ENCODE measurements at places on chromosomes 1 and 21. TPM values are rescaled to one million over a fixed set of nuclear protein-coding genes. Genes with fewer than 3 reads are reported as not detected.

DNA sequence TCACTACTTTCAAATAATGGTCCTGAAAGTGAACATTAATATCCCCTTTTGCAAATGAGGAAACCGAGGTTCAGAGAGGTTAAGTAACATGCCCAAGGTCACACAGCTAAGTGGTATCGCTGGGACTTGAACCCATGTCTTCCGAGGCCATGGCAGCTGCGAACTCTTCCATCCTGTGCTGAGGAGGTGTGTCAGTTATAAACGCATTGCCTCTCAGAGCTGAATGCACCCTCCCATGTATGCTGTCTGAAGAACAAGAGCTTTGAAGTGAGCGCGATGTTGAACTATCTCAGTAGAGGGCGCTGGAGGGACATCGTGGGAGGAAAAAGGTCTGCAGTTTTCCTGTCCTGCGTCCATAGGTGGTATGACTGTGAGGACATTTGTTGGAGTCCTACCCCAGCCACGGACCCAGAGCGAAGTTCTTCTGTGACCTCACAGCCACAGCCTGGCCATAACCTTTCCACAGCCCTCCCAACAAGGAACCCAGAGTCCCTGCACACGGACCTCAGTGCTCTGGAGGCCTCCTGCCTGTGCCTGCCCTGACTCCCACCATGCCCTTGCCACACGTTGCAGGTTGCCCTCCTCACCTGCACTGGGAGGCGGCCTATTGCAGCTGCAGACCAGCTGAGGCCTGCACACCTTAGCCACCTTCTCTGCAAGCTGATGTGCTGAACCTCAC is 7.5 kb downstream of the MYOC start:
- H3K27me3 ChIP-seq: peaks cover 6% of the 10 kb centered on the region
- no peak overlapping the region for H3K27ac ChIP-seq
- H3K36me3 ChIP-seq: no peaks in the 10 kb centered on the region
- no peak overlapping the region for H3K4me3 ChIP-seq

DNA sequence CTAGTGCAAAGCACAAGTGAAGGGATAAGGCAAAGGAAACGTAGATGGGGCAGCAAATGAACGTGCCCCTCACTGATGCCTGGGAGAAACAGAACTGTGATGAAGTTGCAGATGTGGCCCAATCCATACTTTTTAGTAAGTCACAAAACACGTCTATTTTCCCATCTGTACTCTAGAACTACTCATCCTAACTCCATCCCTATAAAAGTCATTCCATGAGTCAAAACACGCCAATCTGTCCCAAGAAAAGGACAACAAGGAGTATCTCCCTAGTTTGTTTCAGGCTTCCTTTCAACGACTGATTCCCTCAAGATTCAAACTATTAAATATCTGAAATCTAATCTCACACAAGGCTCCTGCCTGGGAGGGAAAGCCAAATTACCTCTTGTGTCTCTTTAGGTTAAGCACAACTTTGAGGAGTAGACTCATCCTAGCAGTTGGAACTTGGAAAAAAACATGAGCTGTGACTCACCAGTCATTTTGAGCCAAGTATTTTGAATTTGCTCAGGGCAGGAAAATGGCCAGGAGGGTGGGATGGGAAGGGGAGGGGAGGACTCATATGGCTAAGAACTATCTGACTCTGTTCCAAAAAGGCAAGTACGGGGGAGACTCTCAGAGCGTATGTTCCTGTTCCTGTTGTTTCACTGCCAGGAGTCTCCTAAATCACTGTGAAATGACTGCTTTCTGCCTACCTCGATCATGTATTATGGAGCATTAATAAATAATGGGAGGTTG is 214.5 kb upstream of the CAMK1G start:
- H3K36me3 ChIP-seq: no peaks in the 10 kb centered on the region
- DNase-seq: no peak
- peaks cover 5% of the 10 kb centered on the region for H3K27me3 ChIP-seq
- H3K27ac ChIP-seq: no peak overlapping the region
- no peak overlapping the region for H3K4me3 ChIP-seq

- H3K36me3 ChIP-seq: no peaks in the 10 kb centered on the region
- no peak overlapping the region for H3K4me3 ChIP-seq
- no peak overlapping the region for H3K27ac ChIP-seq
- no peaks in the 10 kb centered on the region for H3K4me1 ChIP-seq
- no peaks in the 10 kb centered on the region for H3K27me3 ChIP-seq
Observed at GRCh38 chr1:219041141-219041540, 132.5 kb upstream of the LYPLAL1 start.

DNA sequence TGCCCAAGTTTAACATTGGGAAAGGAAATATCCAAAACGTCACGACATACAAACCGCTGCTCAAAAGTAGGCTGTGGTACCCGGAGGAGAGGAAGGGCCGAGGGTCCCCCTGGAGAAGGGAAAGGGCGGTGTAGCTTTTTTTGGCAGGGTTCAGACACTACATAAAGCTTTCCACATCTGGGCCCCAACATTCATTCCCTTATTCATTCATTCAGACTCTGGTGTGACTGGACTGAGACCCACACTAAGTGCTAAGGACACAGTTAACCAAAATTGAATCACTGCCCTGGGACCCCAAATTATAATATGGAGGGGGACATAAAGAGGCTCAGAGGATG is 10.3 kb upstream of the COL8A2 start:
- H3K36me3 ChIP-seq: peaks cover 3% of the 10 kb centered on the region
- DNase-seq: no peak
- no peak overlapping the region for H3K27ac ChIP-seq
- no peak overlapping the region for H3K4me3 ChIP-seq
- peaks cover 6% of the 10 kb centered on the region for H3K4me1 ChIP-seq

GRCh38 chr21:35007348-35007747 is 41.8 kb downstream of the RUNX1 start:
- H3K36me3 ChIP-seq: peaks cover 13% of the 10 kb centered on the region
- no peak for DNase-seq
- no peaks in the 10 kb centered on the region for H3K27me3 ChIP-seq
- no peak overlapping the region for H3K27ac ChIP-seq

GRCh38 chr1:155010211-155010918 is 7.8 kb downstream of the ZBTB7B start:
- DNase-seq: no peak
- peaks cover 3% of the 10 kb centered on the region for H3K36me3 ChIP-seq
- H3K27ac ChIP-seq: peak overlapping the region; percentile 36
- H3K27me3 ChIP-seq: no peaks in the 10 kb centered on the region
- H3K4me3 ChIP-seq: peak overlapping the region; percentile 25
- H3K4me1 ChIP-seq: peaks cover 65% of the 10 kb centered on the region

DNA sequence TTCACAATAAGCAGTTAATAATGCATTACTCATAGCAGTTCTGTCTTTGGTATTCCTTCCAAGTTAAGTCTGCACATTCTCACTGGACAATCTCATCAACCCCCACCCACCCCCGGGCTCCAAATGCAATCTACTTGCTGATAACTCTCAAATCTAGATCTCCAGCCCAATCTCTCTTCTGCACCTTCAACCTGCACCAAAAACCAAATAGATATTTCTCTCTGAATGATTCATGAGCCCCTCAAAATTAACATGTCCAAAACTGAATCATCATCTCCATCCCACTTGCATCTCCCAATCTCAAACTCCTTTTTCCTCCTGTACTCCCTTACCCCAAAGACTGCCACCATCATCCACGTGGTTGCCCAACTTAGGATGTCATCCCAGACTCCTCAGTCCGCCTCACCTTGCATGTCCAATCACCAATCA is 2.7 kb downstream of the DOCK7 start:
- no peaks in the 10 kb centered on the region for H3K27me3 ChIP-seq
- peaks cover 22% of the 10 kb centered on the region for H3K4me1 ChIP-seq
- H3K4me3 ChIP-seq: no peak overlapping the region
- no peaks in the 10 kb centered on the region for H3K36me3 ChIP-seq
- no peak for DNase-seq

- H3K4me3 ChIP-seq: no peak overlapping the region
- H3K4me1 ChIP-seq: no peaks in the 10 kb centered on the region
- no peaks in the 10 kb centered on the region for H3K36me3 ChIP-seq
- no peaks in the 10 kb centered on the region for H3K27me3 ChIP-seq
- no peak overlapping the region for H3K27ac ChIP-seq
Observed at GRCh38 chr1:114033961-114034360, 54.7 kb downstream of the OLFML3 start.

GRCh38 chr1:206565995-206566394 is 46.3 kb downstream of the EIF2D start:
- H3K4me3 ChIP-seq: peak overlapping the region; percentile 82
- H3K4me1 ChIP-seq: peaks cover 95% of the 10 kb centered on the region
- peak overlapping the region; percentile 99 for H3K27ac ChIP-seq
- peaks cover 90% of the 10 kb centered on the region for H3K36me3 ChIP-seq
- H3K27me3 ChIP-seq: peaks cover 3% of the 10 kb centered on the region

DNA sequence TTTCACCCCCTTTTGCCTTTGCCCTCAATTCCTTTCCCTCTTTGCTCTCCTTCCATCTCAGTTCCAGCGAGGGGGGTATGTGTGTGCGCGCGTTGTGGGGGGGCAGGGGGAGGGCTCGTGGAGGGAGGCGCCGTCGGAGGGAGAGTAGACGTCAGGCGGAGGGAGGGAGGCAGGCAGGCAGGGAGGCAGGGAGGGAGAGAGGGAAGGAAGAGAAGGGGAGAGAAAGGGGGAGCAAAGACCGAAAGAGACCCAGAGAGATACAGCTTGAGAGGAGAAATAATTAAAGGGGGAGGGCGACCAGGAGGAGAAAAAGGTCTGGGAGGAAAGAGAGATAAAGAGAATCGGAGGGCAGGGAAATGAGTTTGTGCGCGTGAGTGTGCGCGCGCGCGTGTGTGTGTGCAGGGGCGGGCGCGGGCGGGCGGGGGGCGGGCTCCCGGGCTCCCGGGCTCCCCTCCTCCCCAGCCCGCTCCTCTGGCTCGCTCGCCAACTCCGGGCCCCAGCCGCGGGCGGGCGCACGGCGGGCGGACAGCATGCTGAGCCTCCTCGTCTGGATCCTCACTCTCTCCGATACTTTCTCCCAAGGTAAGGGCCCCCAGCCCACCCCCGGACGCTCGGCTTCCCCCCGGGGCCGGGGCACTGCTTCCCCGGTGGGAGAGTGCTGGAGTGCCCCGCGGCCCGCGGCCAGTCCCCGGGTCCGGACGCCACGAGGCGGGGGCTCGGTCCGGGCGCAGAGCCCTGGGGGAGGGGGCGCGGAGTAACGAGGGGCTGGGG is at the start of gene KIRREL1:
Gene KIRREL1 (plus strand): TSS at position 499 of the 771 bp plus-strand sequence. CDS start 32 bp downstream, at position 531.
- H3K27me3 ChIP-seq: peaks cover 51% of the 10 kb centered on the region
- H3K4me1 ChIP-seq: peaks cover 6% of the 10 kb centered on the region
- peak within 1 kb of the TSS; percentile 69 for H3K4me3 ChIP-seq
- no peak within 1 kb of the TSS for H3K27ac ChIP-seq
- DNase-seq: peak; percentile 8
- peaks cover 1% of the 10 kb centered on the region for H3K36me3 ChIP-seq

GRCh38 chr1:218735436-218736032 is 390.4 kb downstream of the TGFB2 start:
- H3K27ac ChIP-seq: no peak overlapping the region
- H3K27me3 ChIP-seq: no peaks in the 10 kb centered on the region
- no peak for DNase-seq
- H3K36me3 ChIP-seq: no peaks in the 10 kb centered on the region

- peaks cover 3% of the 10 kb centered on the region for H3K36me3 ChIP-seq
- H3K27ac ChIP-seq: peak overlapping the region; percentile 50
- H3K27me3 ChIP-seq: no peaks in the 10 kb centered on the region
- no peak for DNase-seq
- H3K4me3 ChIP-seq: no peak overlapping the region
- peaks cover 83% of the 10 kb centered on the region for H3K4me1 ChIP-seq
Observed at GRCh38 chr1:109501644-109502363, 7.7 kb downstream of the AMIGO1 start.

- DNase-seq: no peak
- no peak overlapping the region for H3K27ac ChIP-seq
- H3K27me3 ChIP-seq: peaks cover 30% of the 10 kb centered on the region
- H3K36me3 ChIP-seq: no peaks in the 10 kb centered on the region
Observed at GRCh38 chr1:22437573-22437972, 14.1 kb upstream of the ZBTB40 start.

GRCh38 chr1:107879927-107880326 is 85.1 kb downstream of the VAV3 start:
- no peak overlapping the region for H3K4me3 ChIP-seq
- H3K27ac ChIP-seq: no peak overlapping the region
- H3K4me1 ChIP-seq: peaks cover 41% of the 10 kb centered on the region
- H3K27me3 ChIP-seq: no peaks in the 10 kb centered on the region
- no peak for DNase-seq

DNA sequence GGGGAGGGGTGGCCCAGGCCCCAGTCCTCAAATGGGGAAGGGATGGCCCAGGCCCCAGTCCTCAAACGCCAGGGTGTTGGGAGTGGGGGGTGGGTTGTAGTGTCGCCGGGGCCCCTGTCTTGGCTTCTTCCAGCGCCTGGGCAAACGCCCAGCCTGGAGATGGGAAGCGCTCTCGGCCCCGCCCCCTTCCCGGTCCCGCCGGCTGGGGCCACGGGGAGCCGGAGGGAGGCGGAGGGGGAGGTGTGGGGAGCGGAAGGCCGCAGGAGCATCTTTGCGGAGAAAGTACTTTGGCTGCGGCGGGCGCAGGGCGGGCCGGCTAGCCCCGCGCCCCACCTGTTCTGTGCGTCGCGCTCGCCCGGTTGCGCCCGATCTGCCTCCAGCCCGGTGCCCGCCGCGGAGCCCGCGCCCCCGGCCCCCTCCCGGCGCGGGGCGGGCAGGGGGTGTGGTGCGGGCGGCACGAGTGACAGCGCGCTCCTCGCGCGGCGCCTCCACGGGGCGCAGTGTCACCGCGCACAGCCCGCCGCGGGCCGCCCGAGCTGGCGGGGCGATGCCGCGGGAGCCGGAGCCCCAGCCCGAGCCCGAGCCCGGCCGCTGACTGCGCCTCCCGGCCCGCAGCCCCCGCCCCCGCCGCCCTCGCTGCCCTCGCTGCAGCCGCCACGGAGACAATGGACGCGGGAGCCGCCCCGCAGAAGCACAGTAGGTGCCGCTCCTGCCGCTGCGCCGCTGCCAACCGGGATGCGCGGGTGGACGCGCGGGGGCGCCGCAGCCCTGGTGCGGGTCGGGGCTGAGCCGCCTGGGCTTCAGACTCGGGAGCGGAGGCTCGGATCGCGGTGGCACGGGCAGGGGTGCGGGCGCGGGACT is 31.1 kb upstream of the PEX10 start:
- peaks cover 18% of the 10 kb centered on the region for H3K27me3 ChIP-seq
- DNase-seq: peak; percentile 38
- H3K27ac ChIP-seq: no peak overlapping the region
- H3K4me1 ChIP-seq: peaks cover 1% of the 10 kb centered on the region
- H3K4me3 ChIP-seq: no peak overlapping the region

- DNase-seq: no peak
- no peaks in the 10 kb centered on the region for H3K36me3 ChIP-seq
- H3K4me1 ChIP-seq: no peaks in the 10 kb centered on the region
- H3K4me3 ChIP-seq: no peak overlapping the region
Observed at GRCh38 chr1:29297450-29297849, 61.1 kb downstream of the PTPRU start.

DNA sequence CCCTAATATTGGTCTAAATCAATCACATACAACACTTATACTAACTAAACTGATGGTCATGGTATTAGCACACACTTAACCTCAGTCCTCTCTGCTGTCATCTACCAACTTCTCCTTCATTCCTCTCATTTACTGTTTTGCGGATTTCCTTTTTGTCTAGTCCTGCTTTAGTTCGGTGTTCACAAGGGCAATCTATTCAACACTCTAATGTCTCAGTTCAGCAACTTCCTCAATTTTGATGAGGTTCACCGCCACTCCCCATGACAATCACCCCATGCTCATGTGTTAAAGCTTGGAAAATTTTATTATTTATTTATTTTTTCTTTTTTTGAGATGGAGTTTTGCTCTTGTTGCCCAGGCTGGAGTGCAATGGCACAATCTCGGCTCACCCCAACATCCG is 301.1 kb downstream of the PTPRC start:
- DNase-seq: no peak
- no peak overlapping the region for H3K27ac ChIP-seq
- no peak overlapping the region for H3K4me3 ChIP-seq
- H3K36me3 ChIP-seq: no peaks in the 10 kb centered on the region
- H3K4me1 ChIP-seq: peaks cover 12% of the 10 kb centered on the region

MAP1LC3C gene
- total RNA-seq: not detected

NDC1 gene
- 50.4 TPM for total RNA-seq

PDPN gene
- not detected for total RNA-seq

IFI6 gene
- 57.7 TPM for total RNA-seq

IL10 gene
- not detected for total RNA-seq

TNNT2 gene
- total RNA-seq: not detected

URB1 gene
- 35.6 TPM for total RNA-seq

ROR1 gene
- total RNA-seq: not detected
